D721Med (cell line): ENCODE measurements at places on chromosomes 6 and 20.
A peak's percentile ranks its signal among the peaks of the same experiment; 100 is the strongest.

DNA sequence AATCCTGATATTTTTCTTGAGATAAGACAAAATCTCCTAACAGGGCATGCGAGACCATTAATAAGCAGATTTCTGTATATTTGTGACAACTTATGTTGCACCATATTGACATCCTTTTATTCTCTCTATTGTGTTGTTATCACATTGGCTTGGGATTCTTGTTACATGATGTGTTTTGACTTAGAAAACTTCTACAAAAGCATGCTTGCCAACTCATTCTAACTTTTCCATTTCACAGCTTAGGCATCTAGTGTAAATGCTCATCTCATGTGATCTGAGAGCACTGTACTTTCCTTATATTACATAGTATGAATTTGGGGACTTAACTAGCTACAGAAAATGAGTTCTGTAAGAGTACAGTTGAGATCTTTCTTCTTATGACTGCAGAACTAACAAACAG is 1040.7 kb upstream of the ADGRB3 start:
- DNase-seq, result no peak

GRCh38 chr6:16901782-16902181 is 140.5 kb upstream of the ATXN1 start:
- DNase-seq, result no peak

- DNase-seq, result no peak
Measured at GRCh38 chr6:140977403-140977802, 1155.3 kb upstream of the GJE1 start.

DNA sequence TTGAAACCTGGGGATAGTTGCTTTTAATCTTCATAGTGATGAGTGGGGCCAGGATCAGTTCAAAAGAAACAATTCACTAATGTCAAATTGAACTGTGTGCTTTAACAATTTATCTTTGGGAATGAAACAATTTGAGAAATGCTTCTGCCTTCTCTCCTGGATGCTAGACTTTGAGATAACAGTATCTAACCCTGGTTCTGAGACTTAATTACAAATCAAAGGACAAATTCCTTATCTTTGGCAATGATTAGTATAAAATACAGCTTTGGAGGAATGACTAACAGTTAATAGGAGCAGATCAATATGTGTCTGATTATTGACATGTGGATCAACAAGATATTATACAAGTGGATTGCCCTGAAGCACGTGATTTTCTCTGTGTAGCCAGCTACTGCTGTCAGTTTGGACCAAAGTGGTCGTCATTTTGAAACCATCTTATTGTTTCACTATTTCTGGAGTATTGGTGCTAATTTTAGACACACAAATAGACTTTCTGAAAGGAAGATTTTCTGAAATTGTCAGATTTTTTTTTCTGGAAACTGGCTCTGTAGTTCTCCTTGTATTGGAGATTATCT is 6.2 kb upstream of the FLRT3 start:
- no peak for DNase-seq

- no peak for DNase-seq
Measured at GRCh38 chr20:14449323-14449722, 111.9 kb upstream of the FLRT3 start.

DNA sequence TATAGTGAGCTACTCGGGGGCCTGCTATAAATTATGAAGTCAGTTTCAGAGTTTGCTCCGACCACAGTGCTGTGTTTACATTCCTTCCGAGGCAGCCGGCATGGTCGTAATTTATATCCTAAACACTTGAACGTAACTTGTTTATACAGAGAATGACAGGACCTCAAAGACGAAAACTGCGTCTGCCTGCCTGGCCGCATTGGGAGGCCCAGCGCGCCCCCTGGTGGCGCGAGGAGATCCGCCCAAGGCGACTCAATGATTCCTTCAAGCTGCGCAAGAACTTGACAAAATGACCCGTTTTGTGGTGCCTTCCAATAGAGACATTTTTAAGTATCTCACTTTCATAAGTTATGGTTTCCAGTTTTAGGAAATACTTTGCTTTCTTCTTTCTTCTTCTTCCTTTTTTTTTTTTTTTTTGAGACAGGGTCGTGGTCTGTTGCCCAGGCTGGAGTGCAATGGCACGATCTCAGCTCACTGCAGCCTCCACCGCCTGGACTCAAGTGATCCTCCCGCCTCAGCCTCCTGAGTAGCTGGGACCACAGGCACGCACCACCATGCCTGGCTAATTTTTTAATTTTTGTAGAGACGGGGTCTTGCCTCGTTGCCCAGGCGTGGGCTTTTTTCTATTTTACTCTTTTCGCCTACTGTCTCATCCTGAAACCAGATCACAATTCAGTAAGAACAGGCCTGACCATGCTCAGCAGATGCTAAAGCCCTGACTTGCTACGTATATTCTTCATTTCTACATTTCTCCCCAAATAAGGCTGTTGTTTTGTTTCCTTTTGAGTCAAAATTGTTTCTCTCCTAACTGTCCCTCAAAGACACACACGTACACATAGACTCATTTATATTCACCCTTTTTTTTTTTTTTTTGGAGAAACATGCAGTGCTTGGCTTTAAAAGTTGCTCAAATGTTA is 7.8 kb downstream of the FOXF2 start:
- DNase-seq, result peak; percentile 83

- DNase-seq, result no peak
Measured at GRCh38 chr6:21109391-21110178, 484.0 kb upstream of the SOX4 start.

DNA sequence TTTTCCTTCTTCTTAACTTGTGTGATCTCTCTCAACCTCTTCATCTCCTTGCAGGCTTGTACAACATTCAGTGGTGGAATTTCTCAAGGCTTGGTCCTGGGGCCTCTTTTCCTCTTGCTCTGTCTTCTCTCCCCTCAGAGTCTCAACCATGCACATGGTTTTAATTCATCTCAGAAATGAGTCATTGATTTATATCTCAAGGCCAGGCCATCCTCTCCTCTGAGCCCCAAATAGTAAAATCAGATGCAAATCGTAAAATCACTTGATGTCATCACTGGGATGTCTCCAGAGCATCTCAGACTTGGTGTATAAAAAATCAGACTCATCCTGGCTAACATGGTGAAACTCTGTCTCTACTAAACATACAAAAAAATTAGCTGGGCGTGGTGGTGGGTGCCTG is 85.0 kb downstream of the FNDC1 start:
- no peak for DNase-seq

- DNase-seq, result no peak
Measured at GRCh38 chr6:31901415-31901952, 402 bp downstream of the ZBTB12 start.

GRCh38 chr6:33836806-33837469 is 33.1 kb upstream of the MLN start:
- DNase-seq, result no peak

GRCh38 chr6:159121486-159121885 is 47.7 kb upstream of the FNDC1 start:
- DNase-seq, result no peak

- DNase-seq, result no peak
Measured at GRCh38 chr20:46520976-46521579, 7.7 kb upstream of the ZNF334 start.

- no peak for DNase-seq
Measured at GRCh38 chr6:75116946-75117345, 88.9 kb downstream of the COL12A1 start.

GRCh38 chr20:57902473-57902872 is 192.7 kb upstream of the PMEPA1 start:
- DNase-seq, result no peak

DNA sequence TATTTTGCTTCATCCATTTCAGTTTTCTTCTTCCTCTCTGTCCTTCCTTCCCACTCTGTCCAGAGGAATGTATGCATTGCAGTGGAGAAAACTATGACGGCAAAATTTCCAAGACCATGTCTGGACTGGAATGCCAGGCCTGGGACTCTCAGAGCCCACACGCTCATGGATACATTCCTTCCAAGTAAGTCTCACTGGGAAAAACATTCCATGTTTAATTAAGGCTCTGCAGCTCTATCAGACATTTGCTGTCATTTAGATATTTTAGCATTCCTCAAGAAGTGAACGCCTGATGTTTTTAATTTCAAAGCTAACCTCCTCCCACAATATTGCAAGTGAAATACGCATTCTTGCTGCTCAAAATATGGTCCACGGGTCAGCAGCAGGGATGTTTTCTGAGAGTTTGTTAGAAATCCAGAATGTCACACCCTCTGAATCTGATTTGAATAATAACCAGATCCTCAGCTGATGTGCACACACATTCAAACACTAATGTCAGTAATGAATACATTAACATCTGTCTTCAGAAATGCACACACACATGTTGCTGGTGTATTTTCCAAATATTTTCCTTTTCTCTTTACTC is 12.8 kb downstream of the PLG start:
- no peak for DNase-seq

GRCh38 chr6:41796474-41796873 is 9.0 kb downstream of the TOMM6 start:
- DNase-seq, result no peak

GRCh38 chr20:5024103-5024502 is 22.8 kb upstream of the SLC23A2 start:
- DNase-seq, result no peak

DNA sequence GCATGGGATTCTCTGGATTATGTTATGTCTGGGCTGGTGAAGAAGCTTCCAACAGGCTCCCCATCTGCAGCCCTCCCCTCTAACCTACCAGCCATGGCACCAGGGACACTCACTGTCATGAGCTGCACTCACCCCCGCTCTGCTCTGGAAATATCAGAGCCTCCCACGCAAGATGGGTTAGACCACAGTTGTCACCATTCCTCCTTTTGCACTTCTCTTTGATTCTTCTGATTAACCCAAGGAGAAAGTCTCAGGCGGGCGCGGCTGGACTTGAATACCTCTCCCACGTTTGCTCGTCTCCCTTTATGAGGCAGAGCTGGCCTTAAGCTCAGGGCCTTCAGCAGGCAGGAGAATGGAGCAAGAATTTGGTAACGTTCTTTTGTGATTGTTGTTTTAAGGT is 128.1 kb downstream of the CEBPB start:
- no peak for DNase-seq

GRCh38 chr6:75201021-75201420 is 4.8 kb downstream of the COL12A1 start:
- DNase-seq, result no peak

GRCh38 chr20:57091748-57092111 is 174.7 kb downstream of the BMP7 start:
- no peak for DNase-seq

DNA sequence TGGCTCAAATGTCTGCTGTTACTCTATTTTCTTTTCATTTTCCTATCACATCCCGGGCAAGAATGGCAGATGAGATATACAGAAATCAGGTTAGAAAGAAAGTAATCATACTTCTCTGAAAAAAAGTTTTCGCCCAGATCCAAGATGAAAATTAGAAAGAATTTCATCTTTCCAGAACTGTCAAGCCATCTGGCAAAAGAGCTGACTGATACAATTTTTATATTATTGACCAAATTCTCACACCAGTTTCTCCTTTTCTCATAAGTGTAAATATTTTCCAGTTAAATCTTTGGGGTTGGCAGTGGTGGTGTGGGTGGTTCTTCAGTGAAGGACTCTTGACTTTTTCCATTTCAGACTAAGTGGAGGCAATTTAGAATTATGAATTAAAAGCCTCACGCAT is 371.9 kb downstream of the CD83 start:
- DNase-seq, result no peak

DNA sequence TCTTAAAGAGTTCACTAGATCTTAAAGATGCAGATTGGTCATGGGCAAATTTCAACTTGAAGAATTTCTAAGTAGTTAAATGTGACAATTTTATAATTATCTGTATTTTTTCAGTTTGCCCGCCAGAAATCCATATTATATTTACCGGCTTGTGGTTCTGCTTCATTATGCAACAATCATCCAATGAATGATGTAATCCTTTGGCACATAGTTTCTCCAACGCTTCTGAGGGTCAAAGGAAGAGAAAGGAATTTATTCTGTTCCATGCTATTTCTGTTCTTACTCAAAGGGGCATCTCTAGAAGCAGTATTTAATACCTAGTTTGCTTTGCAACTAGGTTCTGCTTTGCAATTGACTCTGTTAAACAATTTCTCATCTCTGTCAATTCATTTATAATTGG is 359.3 kb upstream of the PLCB4 start:
- no peak for DNase-seq

DNA sequence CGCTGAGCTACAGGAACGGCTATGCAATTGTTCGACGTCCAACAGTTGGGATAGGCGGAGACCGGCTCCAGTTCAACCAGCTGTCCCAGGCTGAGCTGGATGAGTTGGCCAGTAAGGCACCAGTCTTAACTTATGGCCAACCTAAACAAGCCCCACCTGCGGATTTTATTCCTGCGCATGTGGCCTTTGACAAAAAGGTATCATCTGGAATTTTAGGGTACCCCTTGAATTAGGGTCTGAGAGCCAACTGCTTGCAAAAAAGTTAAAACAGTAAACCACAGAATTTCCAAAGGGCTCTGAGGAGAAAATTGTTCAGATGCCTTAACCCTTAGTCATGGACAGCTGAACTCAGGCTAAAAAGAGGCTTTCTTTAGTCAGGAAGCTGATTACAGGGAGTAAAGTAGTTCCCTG is 3.8 kb downstream of the EFHC1 start:
- DNase-seq, result no peak

GRCh38 chr6:30931969-30932645 is at the start of gene SFTA2:
Gene SFTA2, minus strand, starts transcription at chr6:30932170. Its CDS starts 74 bp downstream, at chr6:30932096.
- no peak for DNase-seq

- no peak for DNase-seq
Measured at GRCh38 chr20:46202766-46203509, 84.8 kb downstream of the CD40 start.

DNA sequence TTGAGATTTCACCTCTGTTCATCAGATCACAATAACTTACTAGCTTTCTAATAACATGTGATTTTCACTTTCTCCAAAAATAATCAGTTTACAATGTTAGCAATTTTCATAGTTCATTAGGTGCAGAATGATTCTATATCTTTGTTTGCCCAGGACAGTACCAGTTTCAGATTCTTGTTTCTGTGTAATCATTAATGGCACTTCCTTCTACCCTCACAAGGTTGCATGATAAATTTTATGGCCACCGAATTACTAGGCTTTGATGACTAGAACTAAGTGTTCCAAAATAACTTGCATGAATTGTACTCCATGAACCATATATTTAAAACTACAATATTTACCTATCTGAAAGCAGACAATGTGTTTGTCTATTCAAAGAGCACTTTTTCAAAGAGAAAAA is 442.3 kb downstream of the EPHA7 start:
- DNase-seq, result no peak

- DNase-seq, result peak; percentile 34
Measured at GRCh38 chr6:28399350-28400121, at the start of gene ZSCAN12. Gene ZSCAN12, minus strand, starts transcription at chr6:28399747. Its CDS starts 1,342 bp downstream, at chr6:28398405.

DNA sequence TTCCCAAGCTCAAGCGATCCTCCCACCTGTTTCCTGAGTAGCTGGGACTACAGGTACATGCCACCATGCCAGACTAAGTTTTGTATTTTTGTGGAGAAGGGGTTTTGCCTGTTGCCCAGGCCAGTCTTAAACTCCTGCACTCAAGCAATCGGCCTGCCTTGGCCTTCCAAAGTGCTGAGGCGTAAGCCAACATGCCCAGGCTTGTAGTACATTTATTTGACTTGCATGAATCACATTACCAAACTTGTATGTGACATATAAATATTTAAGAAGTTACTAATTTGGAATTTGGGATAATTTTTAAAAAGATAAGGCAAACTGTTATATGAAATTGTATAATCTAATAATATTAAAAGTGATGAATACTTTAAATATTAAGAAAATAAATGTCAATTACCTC is 157.6 kb downstream of the MCHR2 start:
- DNase-seq, result no peak
